ENCODE measurements at places on chromosomes 3 and 15.

DNA sequence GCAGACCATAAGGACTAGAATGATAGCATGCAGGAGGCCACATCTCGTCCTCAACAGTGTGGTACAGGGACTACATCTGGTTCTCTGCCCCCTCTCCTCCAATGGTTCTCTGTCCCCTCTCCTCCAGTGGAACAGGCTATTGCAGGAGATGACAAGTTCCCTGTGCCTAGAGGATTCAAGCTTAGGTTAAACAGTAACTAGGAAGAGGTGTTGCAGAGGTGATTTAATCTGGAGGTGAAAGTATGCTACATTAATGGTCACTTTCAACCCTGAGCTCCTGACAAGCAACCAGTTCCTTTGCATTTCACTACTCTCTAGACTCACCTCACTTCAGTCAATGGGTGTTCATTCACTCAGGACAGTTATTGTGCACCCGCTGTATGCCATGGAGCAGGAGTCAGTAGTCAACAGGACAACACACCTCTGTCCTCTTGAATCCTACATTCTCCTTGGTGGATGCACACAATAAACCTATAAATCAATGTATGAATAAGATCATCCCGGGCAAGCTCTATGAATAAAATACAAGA, 16.0 kb downstream of the SPATA12 start:
- no peak for DNase-seq

DNA sequence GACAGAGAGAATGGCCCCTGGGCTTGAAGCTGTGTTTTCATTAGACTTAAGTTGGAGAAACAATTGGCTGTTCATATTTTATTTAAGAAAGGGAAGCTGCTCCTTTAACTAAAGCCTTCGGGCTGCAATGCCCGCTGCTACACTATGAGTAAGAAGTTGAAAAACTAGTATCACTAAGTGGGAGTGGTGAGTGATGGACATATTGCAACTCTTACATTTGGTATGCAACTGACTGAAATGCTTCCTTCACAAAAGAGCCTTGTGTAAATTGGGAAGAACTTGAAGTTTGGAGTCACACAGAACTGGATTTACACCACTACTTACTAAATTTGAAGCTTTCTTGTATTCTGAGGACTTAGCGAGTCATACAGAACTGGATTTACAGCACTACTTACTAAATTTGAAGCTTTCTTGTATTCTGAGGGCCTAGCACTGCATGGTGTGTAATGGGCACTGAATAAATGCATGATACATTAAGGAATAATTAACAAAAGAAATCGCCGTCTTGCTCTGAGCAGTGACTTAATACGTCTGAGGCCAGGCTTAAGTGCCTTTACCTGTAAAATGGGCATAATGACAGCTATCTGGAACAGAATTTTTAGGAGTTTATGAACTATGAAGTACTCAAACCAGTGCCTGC, 149.5 kb downstream of the RYR3 start:
- DNase-seq, result no peak

DNA sequence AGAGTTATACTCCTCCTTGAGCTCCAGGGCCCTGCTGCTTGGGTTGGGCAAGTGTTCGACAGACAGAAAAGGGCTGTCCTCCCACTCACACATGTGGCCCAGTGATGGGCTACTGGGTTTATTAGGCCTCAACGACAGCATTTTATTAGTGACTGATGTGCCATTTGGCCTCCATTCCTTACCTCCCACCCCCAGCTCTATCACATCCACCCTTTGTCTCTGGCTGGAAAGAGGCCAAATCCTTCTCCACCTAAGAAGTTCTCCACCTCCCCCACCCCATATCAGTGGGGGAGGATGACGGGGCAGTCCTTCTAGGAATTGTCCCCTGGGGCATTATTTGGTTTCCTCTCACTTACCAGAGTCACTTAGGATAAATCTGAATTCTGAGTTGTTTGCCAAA, 57.1 kb upstream of the WNT5A start:
- DNase-seq, result no peak

GRCh38 chr3:16994854-16995525, 110.2 kb downstream of the PLCL2 start:
- DNase-seq, result no peak

DNA sequence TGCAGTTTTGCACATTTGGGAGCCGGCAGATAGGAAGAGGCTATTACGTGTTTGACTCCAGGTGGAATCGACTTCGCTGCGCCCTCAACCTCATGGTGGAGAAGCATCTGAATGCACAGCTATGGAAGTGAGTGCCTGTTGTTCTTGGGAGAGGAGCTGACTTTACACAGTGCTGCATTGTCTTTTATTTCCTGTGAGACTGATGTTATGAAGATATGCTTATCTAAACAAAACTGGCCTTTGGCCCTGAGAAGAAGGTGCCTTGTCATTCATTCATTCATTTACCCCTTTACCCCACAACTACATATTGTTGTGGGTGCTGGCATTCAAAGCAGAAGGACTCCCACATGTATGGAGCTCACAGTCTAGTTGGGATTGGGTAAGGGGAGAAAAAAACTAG, 32.6 kb downstream of the PSMD6 start:
- no peak for DNase-seq

DNA sequence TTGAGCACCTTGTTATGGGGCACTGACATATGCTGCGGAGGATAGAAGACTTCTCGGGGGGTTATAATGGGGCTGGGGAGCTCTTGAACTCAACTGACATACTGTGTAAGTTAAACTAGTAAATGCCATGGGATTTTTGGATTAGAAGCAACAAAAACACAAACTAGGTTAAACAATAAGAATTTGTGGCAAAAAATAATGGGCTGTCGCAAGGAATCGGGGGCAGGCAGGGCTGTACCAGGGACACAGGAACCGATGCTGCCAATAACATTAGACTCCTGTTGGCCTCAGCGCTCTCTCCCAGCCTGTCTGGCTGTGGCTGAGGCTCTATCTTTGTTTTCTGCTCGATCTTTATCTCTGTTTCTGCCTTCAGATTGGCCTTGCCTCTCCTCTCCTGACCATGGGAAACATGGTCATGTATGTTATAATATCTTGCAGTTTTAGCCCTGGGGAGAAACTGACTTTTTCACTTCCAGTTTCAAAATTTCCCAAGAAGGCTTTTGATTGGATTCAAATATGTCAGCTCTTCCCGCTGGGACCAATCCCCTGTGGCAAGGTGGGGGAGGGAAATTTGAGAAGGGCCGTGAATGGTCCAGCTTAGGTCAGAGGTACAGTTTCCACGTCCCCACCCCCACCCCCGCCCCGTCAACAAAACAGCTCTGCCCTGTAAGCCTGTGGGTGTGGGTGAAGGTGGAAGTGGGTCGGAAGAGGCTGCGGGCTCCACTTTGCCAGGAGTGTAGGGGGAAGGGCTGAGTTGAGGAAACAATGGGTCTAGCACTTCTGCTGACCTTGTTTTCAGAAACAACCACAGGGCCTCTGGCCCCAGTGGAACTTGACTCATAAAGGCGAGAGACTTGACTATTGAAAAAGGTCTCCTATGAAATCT, 161.1 kb upstream of the TBL1XR1 start:
- peak; percentile 68 for DNase-seq

Data from stimulated activated CD4-positive, alpha-beta T cell treated with anti-CD3 and anti-CD28 coated beads, Interleukin-1b, Interleukin-23, amount 100 ng/mL, for 48 hours (primary cell).